Activated naive CD4-positive, alpha-beta T cell treated with anti-CD3 and anti-CD28 coated beads, Interleukin-2, amount 50 U/mL, for 16 hours (primary cell): ENCODE measurements at places on chromosomes 2 and 18.
A peak's percentile ranks its signal among the peaks of the same experiment; 100 is the strongest.

DNA sequence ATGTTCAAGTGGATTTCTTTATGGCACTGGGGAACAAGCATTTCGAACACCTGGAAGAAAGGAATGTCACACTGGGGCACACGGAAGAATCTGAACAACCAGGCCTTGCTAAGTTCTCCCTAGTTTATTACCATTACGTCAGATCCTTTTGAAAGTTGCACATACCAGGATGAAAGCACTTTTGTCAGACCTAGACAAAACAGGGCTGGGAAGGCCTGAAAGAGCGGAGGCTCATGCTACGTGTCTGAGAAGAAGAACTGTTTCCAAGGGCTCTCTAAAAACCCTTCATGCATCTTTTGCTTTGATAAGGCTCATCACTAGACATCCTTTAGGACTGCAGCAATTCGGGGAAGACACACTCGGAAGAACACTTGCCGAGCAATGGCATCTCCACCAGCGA is 15.4 kb upstream of the SLC25A52 start:
- no peak for DNase-seq

DNA sequence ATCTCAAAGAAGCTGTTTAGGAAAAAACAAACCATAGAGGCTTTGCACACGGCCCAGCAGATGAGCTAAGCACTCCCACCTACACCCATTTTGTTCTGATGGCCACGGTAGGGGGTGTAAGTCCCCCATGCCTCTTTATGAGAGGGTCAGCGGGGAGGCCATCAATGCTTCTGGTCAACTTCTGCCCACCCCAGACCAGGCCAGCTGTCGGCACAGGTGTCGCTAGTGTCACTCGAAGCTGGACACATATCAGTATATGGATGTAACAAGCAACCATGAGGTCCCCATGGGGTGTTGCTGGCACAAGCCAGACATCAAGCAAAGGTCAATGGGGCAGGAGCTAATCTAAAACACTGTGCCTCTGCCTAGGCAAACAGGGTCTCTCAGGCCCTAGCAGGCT is 23.7 kb upstream of the SLC35F6 start:
- DNase-seq, result no peak

DNA sequence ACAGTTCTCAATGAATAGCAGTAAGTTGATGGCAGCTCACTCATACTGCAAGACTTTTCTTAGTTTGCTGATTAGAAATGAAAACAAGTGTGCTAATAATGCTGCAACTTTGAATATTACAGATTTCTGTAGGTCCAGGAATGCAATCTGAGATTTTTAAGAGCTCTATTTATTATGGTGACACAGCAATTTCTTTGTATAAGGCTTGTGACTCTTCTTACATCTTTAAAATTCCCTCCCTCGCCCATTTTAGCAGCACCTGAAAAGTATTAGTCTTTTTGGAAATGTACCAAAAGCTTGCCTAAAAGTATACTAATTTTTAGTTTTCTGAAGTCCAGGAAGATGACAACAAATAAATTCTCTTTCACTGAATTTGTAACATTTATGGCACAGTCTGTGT is 4.4 kb upstream of the HTR2B start:
- DNase-seq, result no peak

- no peak for DNase-seq
Observed at GRCh38 chr18:4842287-4842686, 354.8 kb downstream of the AKAIN1 start.

DNA sequence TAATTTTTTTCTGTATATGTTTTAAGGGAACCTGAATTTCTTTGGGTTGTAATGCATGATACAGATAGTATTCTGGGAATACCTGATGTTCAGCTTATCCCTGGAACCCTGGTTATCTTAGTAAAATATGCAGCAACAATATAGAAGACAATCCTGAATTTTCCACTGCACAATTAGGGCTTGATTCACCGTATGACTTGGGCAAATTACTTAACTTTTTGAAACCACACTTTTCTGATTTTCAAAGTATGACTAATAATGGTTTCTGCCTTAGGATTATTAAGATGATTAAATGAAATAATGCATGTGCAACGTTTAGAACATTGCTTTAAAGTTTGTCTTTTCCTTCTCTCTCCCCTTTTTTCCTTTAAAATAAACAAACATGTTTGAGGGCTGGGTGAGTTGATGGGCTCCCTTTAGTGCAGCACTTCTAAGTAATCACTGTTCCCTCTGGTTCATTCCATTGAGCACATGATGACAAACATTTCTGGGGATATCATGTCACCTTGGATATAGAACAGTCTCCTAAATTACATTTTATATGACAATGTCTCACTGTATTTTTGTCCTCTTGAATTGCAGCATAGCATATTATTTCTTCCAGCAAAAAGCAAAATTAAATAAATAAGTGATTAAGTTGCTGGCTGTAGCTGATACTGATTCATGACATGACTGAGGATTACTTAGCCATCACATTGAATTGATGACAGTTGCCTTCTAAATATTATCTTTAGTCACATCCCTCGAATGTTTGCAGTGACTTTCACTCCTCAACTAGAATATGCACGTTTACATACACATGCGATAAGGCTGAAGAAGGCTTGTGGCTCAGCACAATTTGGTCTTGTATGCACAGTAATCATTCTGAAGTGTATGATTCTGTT is 254.5 kb downstream of the NEDD4L start:
- no peak for DNase-seq

- DNase-seq, result no peak
Observed at GRCh38 chr18:35142275-35142615, 98.6 kb upstream of the ZNF397 start.

GRCh38 chr2:18830962-18831361 is 241.6 kb upstream of the NT5C1B start:
- no peak for DNase-seq

- DNase-seq, result no peak
Observed at GRCh38 chr2:218952160-218952559, 7.3 kb upstream of the CDK5R2 start.

DNA sequence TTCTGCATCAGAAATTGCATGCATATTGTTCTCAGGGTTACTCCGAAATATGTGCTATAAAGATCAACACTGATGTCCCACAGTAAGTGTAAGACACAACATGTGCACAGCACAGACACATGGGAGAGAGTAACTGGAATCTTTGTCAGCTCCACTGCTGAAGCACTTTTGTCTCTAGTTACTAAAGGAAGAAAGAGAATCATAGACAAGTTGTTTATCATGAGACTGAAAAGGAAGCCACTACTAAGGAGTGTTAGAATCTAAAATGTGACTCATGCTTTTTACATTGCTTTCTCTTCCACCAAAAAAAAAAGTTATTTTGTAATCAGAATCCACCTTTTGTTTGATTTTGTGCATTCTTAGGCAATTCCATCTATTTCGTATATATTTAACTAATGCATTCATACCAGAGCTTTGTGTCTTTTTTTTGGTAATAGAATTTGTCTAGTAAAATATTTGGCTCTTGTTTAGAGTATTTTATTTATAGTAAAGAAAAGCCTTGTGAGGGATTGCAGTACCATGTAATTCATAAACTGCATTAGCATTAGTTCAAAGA is 502.4 kb downstream of the FBXO15 start:
- no peak for DNase-seq

DNA sequence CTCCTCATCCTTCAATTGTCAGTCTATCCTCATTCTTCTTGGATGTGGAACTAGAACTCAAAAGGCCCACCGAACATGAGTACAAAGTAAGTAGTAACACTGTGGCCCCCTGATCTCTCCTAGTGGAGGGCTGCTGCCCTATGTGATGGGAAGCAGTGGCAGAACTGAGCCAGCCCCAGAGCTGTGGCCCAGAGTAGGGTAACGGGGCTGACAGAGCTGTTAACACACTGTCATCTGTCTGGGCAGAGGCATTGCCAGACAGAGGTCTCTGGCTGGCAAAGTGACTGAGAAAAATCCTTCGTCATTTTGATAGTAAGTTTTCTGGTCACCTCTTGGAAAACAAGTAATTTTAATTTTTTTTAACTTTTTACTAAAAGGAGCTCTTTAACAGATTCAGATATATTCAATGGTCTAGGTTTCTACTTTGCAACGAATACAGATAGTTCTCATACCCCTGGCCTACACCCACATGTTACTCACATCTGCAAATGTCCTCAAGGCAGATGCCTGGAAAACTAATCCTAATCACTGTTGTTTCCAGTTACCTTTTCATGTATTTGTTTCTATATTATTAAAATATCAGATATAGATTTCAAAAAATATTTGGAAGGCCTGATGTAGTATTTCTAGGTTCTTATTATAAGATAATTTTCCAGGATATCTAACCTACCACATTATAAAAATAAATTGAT is 588.7 kb downstream of the CPS1 start:
- no peak for DNase-seq

- no peak for DNase-seq
Observed at GRCh38 chr2:70892750-70893149, 43.0 kb upstream of the ATP6V1B1 start.

- no peak for DNase-seq
Observed at GRCh38 chr2:26380281-26380680, 21.4 kb upstream of the DRC1 start.

DNA sequence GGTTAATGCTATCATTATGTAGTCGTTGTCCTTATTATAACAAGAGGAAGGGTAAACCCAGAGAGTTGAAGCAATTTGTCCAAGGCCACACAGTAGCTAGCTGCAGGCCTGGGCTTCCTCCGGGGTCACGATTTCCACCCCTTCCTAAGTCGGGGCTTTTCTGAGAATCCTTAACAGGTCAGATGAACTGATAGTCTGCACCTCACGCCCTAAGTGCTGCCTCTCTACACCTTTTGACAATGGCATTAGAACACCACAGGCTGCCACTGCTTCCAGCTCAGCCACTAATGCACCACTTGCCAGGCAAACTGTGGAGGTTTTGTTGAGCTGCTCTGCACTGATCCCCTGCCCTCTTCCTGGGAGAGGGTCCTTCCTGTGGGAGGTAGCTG is 37.7 kb downstream of the FOSL2 start:
- no peak for DNase-seq

GRCh38 chr2:104408266-104408665 is 445.6 kb upstream of the POU3F3 start:
- no peak for DNase-seq

DNA sequence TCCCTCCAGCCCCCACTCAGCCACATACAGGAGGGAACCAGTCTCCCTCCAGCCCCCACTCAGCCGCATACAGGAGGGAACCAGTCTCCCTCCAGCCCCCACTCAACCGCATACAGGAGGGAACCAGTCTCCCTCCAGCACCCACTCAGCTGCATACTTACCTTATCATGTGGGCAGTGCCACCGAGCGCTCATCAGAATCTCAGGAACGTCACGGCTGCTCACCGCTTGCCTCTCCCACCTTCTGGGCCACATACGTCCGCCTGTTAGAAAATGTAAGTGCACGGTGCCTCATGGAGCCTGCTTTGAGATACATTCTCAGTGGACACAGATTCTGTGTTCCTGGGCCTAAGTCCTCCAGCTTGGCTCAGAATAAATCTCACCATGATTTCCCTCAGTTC is 124.8 kb downstream of the PXDN start:
- no peak for DNase-seq

DNA sequence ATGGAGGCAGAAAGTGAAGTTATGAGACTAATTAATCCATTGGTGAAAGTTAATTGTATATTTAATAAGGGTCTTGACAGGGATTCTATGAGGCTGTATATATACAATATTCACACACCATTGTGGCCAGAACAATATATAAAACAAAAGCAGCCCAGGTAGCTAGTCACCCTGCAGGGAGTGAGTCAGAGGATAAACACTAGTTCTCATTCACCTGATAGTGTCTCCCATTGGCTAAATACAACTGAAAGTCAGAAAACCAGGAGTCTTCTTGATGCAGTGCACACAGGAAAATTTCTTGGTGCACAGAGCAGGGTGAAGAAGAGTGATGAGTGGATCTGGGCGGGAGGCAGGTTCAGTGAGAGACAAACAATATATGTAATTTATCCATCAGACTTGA is 465.2 kb downstream of the ERBB4 start:
- DNase-seq, result no peak

- DNase-seq, result no peak
Observed at GRCh38 chr2:184849516-184849915, 251.2 kb downstream of the ZNF804A start.

DNA sequence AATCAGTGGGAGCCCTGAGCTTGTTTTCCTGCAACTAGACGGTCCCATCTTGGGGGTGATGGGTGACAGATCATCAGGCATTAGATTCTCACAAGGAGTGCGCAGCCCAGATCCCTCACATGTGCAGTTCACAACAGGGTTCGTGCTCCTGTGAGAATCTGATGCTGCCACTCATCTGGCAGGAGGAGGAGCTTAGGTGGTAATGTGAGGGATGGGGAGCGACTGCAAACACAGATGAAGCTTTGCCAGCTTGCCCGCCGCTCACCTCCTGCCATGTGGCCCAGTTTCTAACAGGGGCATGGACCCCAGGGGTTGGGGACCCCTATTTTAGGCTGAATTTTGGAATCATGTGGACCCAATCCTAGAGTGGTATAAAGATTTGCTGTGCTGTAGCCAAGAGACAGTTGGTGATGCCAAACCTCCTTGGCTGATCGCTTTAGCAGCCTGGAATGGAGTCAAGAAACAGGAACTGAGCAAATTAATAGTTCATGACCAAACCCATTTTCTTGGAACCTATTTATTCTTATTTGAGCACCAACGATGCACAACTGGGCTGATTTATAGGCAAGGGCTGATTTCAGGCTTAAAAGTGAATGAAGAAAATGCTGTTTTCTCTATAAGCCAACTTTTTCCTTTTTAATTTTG is 25.7 kb downstream of the LPIN1 start:
- no peak for DNase-seq

GRCh38 chr2:506866-507265 is 170.3 kb downstream of the TMEM18 start:
- no peak for DNase-seq

- no peak for DNase-seq
Observed at GRCh38 chr18:27400001-27400400, 214.9 kb upstream of the CHST9 start.

- DNase-seq, result peak; percentile 63
Observed at GRCh38 chr18:58180738-58181353, 136.8 kb downstream of the NEDD4L start.

DNA sequence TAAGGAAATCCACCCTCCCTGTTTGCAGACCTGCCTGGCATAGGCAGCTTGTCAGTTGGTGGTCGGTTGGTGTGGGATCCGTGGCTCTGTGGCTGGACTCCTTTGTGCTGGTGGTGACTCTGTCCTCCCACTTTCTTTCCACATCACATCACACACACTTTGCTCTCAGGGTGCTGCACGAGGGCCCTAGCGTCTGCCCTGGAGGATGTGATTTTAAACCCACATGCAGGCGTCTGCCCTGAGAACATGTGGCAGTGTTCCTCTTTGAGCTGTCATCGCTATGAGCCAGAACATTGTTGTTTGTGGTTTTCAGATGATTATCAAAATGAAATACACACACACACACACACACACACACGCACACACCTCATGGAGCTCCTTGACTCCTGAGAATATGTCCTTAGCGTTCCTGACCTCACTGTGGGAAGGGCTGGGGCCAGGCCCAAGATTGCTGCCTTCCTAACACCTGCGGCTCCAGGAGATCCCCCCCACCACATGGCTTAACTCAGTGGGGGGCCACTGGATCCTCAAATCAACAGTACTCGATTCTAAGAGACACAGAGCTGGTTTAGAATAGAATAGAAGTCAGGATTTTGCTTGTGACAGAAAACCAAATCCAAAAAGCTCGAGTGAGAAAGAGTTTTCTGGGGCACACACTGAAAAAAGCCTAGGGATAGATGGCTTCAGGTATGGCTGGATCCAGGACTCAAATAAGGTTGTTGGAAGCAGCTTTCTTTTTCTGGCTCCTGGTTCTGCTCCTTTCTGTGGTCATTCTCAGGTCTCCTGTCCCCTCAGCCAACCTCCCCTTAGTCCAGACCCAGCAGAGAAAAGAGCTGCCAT is 54.8 kb downstream of the RTP5 start:
- no peak for DNase-seq
